M059J (cell line): ENCODE measurements at places on chromosomes 5 and 9. TPM values are rescaled to one million over a fixed set of nuclear protein-coding genes. Genes with fewer than 3 reads are reported as not detected.

The NKD2 gene
- total RNA-seq = 0.17 and 0.32 TPM in 2 replicates

The ENTR1 gene
- 42.3 and 64.2 TPM in 2 replicates for total RNA-seq

The EIF4EBP3 gene
- not detected in 2 replicates for total RNA-seq

The ASS1 gene
- total RNA-seq = 0.74 and 4.0 TPM in 2 replicates

The GLRA1 gene
- not detected in 2 replicates for total RNA-seq

The ANKRD55 gene
- total RNA-seq = 0.17 TPM in 1 of 2 replicates, not detected in the other

The STOML2 gene
- total RNA-seq = 124 and 135 TPM in 2 replicates

The MAML1 gene
- 7.5 and 17.2 TPM in 2 replicates for total RNA-seq

- DNase-seq = no peak
Observed at GRCh38 chr9:8852301-8852864, 1052.8 kb upstream of the DMAC1 start.

DNA sequence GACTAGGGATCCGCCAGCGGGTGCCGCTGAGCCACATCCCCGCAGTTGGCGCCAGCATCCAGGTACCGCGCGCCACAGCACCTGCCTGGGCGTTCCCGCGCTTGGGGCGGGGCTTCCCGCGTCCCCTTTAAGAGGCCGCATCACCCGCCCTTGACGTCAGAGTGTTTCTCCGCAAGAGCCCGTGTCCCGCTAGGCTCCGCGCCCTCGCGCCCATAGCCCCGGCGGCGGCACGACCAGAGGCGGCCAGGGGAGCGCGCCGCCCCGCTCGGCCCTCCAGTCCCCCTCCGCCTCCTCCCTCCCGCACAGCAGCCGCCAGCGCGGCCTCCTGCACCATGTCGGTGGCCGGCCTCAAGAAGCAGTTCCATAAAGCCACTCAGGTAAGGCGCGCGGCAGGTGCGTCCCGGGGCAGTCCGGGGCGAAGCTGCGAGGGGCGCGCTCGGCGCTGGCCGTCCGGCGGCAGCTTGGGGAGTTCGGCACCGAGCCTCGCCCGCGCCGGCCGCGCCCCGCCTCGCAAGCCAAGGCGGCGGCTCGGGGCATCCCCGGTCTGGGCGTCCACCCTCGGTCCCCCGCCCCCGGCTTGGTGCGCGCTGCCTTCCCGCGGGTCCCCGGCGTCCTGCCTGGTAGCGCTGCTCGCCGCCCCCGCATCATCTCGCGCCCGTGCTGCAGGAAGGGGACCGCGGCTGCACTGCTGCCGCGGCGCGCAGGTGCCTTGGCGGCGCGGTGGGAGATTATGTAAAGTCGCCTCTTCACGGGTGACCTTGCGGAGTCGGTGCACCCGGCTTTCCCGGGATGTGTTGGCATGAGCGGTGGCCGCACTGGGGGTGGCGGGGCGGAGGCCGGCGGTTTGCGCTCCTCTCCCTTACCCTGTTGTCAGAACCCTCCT, at the start of gene SH3GL2:
TSS of gene SH3GL2 (plus strand) at position 156 of the 883 bp plus-strand sequence.
- peak; percentile 58 for DNase-seq

DNA sequence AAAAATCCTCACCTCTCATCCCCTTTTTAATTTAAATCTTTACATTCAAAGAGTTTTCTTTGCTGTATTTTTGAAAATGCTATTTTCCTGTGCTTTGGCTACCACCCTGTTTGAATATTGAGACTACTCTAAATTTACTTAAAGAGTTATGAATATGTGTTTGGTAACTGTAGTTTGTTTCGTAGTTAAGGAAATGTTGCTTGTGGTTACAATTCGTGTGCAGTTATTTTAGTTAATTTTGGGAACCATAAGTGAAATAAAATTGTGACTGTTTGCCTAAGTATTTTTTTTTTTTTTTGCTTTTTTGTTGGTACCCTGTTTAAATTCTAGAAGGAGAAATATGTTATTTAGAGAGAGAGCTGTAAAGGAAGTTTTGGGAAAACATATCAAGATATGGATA, 78.7 kb downstream of the XRCC4 start:
- no peak for DNase-seq

DNA sequence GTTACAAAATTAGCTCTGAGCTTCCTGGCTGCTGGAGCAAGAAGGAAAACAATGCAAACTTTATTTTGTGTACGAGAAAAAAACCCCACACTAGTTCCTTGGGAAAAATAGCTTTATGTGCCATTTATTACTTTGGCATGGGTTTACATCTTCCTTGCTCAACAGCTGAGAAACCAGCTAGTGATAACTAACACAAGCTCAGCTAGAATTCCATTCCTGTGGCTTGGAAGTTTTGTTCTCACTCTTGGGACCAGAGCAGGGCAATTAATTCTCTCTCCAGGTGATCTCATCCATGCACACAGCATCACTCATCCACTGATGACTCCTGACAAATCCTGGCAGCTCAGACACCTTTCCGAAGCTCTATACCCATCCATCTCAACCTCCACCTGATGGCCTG, 104.1 kb downstream of the CRB2 start:
- DNase-seq = no peak

GRCh38 chr9:131543141-131543540, 2.2 kb upstream of the PRRT1B start:
- peak; percentile 16 for DNase-seq

GRCh38 chr9:89892920-89893319, 288.1 kb downstream of the GADD45G start:
- DNase-seq = no peak

GRCh38 chr9:86843206-86843605, 104.1 kb downstream of the GAS1 start:
- peak; percentile 15 for DNase-seq

GRCh38 chr9:126532951-126533925, 80.5 kb upstream of the LMX1B start:
- DNase-seq = no peak

DNA sequence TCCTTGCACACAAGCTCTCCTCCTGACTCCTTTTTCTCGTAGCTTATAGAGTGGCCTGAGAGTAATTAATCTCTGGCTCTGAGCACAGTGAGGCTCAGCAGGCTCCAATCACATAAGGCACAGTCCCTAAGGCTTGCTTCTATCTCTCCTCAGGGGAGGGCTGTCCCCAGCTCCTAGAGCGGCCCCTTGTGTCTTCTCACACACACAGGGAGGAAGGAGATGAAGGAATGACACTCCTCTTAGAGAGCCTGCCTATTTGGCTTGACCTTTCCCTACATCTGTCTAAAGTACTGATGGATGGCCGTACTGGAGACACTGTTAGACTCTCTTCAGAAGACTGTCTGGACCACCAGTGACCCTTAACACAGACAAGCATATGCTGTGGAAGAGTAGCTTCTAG, 12.9 kb downstream of the TAS2R1 start:
- peak; percentile 30 for DNase-seq
